ENCODE measurements at places on chromosomes 1 and 21.

GRCh38 chr1:209621741-209622655, 30.2 kb downstream of the LAMB3 start:
- DNase-seq, result no peak

- DNase-seq, result peak; percentile 98
These were observed 149.0 kb upstream of the C1orf87 start for GRCh38 chr1:60222360-60223115.

DNA sequence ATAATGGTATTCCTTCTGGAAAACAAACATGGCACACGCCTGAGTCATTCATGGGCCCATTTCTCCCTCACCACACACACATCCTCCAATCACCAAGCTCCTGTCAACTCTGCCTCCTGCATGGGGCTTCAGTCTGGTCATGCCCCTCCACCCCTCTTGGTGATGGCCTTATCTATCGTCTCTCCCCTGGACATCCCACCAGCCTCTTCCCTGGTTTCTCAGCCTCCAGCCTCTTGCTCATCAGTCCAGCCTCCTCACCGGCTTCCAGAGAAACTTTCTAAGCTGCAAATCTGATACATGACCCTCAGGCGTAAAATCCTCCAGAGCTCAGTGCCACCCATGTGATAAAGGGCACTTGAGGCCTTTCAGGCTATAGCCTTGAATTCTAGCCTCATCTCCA, 243.9 kb downstream of the FOXD2 start:
- DNase-seq, result no peak

- no peak for DNase-seq
These were observed 1.5 kb upstream of the POU2F1 start for GRCh38 chr1:167219194-167219593.

GRCh38 chr21:26449161-26449560, 123.9 kb downstream of the CYYR1 start:
- no peak for DNase-seq

GRCh38 chr1:227305894-227306626, 12.2 kb downstream of the CDC42BPA start:
- no peak for DNase-seq

- DNase-seq, result no peak
These were observed 239.3 kb downstream of the NRIP1 start for GRCh38 chr21:14825514-14825974.

GRCh38 chr1:96424877-96425276, 296.7 kb upstream of the PTBP2 start:
- no peak for DNase-seq

DNA sequence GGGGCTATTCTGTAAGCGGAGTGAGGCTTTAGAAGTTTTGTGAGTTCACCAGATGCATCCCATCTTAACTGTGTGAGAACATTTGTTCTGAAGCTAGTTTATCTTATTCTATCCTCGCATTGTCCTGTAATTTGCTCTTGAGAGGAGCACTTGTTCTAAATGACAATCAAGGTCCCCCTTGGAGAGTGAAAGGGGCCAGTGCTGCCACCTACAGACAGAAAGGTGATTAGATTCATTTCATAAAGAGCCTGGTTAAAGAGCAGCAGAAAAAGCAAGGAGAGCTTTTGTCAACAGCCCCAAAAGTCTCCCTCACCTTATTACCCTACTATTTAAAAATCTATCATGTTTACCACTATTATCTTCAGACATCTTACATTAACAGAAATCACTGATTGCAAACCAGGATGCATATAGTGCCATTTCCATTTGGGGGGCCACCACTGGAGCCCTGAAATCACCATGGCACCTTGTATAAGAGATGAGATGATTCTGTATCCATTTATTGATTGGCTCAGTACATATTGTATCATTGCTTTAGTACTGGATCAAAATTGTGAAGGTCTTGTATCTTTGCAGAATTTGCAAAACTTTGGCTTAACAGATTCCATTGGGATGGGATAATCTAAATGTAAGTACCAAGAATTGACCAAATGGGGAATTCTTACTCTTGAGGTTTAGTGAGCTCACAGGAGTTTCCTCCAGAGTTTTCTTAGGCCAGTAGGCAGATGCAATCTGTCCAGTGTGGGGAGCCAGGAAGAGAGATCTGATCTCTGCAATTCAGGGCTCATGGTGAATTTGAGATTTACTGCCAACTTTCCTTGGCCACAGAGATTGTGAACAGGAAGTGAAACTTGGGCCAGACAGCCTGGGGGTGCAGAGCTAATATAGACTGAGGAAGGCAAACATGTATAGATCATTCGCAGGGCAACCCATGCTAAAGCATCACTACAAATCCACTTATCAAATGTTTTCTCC, 64.3 kb upstream of the TRABD2B start:
- peak; percentile 70 for DNase-seq

DNA sequence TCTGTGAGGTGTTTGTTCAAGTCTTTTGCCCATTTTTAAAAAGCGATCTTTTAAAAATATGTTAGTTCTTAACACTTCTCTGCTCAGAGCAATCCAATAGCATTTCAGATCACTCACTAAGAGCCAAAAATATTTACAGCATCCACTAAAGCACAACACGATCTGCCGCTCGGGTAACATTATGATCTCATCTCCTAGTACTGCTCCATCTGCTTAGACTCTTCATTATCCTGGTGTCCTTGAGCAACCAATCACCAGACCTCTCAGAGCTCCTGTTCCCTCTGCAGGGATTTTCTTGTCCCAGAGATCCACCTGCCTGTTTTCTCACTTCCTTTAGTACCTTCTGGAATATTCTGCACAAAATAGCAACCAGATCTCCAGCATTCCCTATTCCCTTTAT, 235.3 kb upstream of the ESRRG start:
- no peak for DNase-seq

DNA sequence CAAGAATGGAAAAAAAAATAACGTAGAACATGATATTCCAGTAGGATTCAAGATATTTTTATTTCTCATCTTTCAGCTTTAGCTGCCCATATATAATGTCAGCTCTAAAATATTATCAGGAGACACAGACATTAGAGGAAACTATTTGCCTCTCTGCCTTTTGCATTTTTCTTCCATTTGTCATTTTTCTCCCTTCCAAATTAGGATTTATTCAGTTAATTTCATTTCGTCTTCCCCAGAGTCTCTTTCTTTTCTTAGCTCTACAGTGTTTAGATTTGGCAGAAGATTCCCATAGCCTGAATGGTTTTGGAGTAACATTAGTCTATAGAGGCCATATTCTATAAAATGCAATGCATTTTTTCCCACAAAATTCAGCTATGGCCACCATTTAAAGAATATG, 5.1 kb upstream of the ENAH start:
- no peak for DNase-seq

DNA sequence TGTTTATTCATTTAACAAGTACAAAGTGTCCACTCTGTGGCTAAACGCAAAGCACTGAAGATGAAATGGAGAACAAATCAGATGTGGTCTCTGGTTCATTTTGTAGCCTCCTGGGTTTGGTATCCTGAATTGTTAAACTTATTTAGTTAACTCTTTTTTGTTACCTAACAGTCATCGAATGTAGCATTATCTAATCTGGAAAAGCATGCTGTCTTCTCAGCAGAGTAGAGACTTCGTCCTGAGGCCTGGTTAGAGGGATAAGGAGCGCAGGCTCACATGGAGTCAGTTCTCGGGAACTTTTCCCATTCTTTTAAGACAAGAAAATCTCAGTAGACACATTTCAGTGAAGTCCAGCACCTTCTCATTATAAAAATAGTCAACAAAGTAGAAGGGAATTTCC, 33.1 kb upstream of the SH3D21 start:
- no peak for DNase-seq

DNA sequence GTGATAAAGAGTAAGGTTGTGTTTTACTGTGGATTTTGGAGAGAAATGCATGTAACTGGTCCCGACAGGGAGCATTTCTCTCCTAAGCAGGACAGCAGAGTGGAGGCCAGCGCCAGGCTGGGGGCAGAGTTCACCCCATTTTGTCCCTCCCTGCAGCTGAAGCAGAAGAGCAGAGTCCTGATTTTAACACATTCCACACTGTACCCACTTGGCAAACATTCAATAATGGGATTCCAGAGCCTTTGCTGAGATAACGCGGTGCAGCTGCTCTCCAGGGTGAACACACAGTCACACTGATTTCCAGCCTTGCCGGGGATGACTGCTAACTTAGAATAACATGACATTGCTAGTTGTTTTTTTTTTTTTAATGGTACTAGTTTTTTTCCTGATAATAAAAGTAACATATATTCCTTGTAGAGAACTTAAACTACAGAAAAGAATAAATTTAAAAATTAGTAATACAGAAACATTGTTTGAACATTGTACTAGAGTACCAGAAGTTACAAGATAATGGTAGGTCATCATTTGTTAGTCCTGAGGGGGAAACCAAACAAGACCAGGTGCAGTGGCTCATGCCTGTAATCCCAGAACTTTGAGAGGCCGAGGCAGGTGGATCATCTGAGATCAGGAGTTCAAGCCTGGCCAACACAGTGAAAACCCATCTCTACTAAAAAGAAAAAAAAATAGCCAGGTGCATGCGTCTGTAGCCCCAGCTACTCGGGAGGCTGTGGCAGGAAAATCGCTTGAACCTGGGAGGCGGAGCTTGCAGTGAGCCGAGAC, 77.2 kb downstream of the SCCPDH start:
- no peak for DNase-seq

DNA sequence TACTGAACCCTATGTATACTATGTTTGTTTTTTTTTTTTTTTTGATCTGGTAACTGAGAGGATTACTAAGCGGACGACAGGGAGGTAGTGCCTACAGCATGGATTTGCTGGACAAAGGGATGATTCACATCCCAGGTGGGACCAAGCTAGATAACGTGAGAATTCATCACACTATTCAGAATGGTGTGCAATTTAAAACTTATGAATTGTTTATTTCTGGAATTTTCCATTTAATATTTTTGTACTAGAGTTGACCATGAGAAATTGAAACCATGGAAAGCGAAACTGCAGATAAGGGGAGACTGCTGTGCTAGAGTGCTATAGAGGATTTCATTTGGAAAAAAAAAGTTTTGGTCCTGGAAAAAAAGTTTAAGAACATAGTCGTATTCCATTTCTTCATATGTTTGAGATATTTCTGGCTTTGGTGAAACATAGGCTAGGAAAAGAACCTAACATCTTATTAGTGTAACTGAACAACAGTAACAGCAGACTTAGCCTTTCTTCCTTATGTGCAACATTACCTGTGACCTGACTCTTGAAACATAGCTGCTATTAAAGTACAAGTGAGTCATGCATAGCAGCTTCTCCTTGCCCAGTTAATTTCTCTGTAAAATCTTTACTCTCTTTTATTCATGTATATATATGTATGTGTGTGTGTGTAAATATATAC, 202.5 kb downstream of the FGGY start:
- DNase-seq, result no peak

DNA sequence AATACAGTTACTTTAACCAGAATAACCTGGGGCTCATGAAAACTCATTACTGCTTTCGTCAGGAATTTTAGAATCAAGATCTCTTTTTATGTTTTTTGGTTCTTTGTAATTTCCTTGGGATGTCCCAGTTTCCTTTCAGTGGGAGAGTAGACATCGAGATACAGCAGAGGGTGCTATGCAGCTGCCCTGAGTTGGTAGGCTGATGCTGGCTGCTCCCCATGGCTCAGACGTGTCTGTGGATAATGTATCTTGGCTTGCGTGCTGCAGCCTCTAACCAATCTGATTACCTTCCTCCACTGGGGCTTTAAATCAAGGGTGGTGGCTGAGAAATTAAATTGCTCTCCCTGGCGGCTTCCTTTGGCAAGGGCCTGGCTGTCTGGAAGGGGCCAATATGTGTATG, 253.7 kb downstream of the CACNA1E start:
- no peak for DNase-seq

DNA sequence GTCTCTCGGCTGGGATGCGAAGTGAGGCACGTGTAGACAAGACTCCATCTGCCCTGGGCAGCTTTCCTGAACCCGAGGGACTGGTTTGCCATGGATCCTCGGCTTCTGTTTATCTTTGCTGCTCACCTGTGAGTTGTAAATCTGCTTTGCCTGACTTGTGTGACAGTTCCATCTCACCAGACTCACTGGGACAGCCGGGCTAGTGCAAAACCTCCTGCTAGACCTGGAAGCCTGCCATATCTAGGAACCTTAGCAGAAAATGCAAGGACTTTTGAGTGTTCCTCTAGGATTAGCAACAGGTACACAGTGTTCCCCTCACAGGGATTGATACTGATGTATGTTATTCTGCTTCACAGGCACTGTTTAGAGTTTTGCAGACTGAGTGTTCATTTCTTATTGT, 218.6 kb downstream of the URB2 start:
- DNase-seq, result no peak

GRCh38 chr1:203624341-203624712, 2.3 kb upstream of the ATP2B4 start:
- DNase-seq, result no peak

DNA sequence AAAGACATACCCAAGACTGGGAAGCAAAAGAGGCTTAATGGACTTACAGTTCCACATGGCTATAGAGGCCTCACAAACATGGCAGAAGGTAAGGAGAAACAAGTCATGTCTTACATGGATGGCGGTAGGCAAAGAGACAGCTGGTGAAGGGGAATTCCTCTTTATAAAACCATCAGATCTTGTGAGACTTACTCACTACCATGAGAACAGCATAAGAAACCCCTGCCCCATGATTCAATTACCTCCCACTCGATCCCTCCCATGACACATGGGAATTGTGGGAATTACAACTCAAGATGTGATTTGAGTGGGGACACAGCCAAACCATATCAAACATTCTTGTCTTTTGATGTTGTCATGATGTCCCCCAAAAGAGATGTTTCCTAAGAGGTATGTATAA, 103.3 kb downstream of the DUSP10 start:
- DNase-seq, result no peak

DNA sequence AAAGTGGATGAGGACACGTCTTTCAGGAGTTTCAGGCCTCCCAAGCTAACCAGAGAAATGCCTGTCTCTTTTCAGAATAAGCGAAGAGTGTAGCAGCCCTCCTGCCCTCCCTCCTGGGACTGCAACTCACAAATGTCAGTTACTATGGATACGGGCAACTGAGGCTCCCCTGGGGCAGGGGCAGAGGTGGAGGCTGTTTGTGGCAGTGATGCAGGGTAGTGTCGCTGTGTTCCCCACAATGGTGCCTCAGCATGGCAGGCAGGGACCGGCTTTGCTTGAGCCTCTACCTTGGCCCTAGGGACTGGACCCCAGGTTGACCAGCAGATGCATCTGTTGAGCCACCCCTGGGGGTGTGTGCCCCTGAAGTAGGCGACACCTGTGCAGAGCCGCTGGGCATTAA, 10.2 kb downstream of the NFASC start:
- no peak for DNase-seq

DNA sequence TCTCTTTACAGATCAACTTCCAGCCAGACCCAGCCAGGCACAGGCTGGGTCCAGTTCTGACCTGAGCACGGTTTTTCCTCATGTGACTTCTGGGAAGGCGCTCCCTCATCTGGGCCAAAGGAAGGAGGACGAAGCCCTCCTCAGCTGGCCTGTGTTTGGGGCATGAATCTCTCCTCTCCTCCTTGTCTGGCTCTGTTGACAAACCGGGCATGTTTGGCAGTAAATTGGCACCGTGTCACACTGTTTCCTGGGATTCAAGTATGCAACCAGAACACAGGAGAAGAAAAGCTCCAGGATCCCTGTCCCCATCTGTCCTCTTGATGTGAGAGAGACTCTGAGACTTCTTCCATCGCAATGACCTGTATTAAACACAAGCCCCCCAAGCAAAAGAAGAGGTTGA, 18.3 kb downstream of the NECAP2 start:
- DNase-seq, result no peak

GRCh38 chr21:33286600-33287456, 20.7 kb downstream of the IL10RB start:
- no peak for DNase-seq

- DNase-seq, result no peak
These were observed 738 bp downstream of the INTS7 start for GRCh38 chr1:212034516-212035122.

GRCh38 chr1:98045211-98045766, 124.5 kb upstream of the DPYD start:
- DNase-seq, result no peak

- no peak for DNase-seq
These were observed 246.5 kb downstream of the TOMM20 start for GRCh38 chr1:234881893-234882771.
